ENCODE measurements at places on chromosomes 1 and 21.

DNA sequence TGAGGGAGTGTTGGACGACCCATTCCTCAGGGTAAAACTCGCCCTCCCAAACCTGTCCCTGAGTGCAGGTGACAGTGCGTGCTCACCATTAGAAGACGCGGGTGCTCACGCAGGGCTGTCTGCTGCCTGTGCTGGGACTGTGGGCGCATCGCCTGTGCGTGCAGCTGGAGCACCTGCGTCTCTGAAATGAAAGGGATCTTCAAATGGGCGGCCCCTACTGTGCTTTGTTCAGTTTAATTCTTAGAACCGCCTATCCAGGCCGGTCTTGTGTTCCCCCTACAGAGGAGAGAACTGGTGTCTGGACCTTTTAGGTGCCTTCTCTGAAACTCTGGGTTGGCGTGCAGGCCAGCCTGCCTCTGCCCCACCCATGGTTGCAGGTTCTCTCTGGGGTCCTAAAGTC, 125.8 kb downstream of the PCBP3 start:
- no peak for DNase-seq

DNA sequence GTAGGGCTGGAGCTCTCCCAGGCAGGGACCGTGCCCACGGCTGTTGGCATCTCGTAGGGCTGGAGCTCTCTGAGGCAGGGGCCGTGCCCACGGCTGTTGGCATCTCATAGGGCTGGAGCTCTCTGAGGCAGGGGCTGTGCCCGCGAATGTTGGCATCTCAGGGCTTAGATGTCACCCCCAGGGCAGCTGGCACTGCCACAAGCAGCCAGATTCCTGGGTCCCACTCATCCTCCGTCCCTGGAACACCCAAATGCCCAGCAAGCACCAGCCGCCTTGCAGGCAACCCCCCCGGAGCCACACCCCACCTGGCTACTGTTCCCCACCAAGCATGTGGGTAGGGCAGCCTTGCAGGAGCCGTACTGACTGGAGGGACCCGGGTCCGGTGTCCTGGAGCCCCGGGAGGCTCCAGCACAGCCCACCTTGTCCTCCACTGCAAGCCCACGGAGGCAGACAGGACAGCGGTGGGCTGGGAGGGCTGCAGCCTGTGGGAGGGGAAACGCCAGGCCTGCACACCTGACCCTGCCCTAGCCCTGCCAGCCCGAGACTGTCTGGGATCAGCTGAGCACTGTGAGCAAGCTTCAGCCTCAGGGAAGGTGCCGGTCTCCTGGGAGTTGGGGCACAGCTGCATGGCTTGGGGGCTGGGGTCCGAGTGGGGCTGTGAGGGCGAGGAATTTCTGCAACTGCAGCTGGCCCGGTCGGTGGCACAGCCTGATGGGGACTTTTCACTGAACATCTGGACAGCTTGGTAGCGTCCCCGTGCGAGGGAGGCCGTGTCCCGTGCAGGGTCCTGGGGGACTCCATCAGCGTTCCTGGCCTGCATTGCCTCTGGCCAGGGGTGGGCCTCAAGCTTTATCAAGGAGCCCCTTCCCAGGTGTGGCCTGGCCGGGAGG, 53.6 kb downstream of the COL18A1 start:
- DNase-seq = no peak

DNA sequence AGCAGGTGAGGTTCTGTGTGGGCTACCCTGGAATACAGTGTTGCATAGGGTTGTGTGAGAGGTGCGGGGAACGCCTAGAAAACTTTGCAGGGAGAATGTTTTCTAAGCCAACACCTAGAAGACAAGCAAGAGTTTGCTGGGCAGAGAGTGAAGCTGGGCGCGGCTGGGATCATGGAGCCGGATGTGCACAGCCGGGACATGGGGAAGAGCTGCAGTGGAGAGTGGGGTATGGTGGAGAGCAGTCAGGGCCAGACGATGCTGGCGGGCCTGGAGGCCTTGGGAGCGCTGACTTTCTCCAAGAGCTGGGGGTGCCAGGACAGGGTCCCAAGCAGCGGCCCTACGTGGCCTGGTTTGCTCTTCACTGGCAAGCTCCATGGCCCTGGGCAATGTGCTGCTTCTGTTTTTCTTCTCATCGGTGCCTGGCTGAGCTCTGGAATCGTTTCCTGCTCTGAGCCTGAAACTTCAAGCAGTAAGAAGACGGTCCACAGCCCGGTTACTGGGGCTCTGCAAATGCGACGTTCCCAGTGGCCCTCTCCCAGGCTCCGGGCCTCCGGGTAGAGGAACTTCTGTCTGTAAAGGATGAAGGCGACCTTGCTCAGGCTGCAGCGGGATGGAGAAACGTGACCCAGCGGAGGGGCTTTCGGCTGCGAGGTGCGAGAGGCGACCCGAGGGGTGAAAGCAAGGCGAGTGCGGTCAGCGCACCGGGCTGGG, 51.9 kb upstream of the CD34 start:
- DNase-seq = no peak

GRCh38 chr1:51488372-51489050, 30.6 kb downstream of the EPS15 start:
- DNase-seq = no peak

DNA sequence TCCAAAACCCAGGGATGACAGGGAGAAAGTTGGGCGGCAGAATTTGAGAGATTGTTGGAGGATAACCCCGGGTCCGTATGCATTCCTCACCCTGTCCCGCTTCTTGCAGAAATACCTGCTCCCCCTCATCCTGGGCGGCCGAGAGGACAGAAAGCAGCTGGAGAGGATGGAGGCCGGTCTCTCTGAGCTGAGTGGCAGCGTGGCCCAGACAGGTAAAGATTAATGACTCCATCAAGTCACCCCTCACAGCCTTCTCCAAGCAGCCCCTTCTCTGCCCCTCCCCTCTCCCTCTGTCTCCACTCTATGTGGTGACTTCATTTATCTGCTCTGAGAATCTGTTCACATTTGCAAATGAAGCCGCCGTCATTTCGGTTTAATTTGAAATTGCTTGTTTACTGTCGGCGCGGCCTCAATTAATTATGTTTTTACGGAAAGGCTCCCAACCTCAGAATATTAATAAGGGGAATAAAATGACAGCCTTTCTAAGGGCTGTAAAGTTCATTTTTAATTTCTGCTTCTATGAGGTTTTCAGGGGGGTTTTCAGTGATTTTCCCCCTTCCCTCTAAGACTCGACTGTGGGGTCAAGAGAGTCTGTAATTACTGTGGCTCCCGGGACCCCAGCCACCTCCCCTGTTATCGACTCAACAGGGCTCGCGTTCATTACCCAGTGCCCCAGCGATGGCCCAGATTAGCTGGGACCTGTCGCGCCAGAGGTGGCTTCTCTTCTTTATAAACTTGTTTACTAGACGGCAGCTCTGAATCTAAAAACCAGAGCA, 148.3 kb downstream of the PEX14 start:
- no peak for DNase-seq

DNA sequence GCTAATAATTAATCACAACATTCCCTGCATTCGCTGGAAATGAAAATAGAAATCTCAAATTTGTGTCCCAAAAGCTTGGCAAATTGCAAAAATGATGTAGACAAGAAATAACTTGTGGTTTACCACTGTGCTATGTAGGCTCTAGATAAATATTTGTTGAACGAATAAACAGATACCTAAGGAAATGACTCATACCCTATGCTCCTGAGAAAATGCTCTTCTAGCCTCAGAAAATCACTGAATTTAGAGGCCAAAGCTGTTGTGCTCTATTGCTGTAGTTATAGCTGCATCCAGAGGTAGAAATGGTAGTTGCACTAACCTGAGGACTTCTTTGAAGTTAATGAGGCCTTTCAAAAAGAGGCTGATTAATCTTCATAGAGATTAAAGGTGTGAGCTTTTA, 142.0 kb upstream of the ZNHIT6 start:
- no peak for DNase-seq

- no peak for DNase-seq
Observed at GRCh38 chr1:79376106-79376505, 369.6 kb upstream of the ADGRL4 start.

DNA sequence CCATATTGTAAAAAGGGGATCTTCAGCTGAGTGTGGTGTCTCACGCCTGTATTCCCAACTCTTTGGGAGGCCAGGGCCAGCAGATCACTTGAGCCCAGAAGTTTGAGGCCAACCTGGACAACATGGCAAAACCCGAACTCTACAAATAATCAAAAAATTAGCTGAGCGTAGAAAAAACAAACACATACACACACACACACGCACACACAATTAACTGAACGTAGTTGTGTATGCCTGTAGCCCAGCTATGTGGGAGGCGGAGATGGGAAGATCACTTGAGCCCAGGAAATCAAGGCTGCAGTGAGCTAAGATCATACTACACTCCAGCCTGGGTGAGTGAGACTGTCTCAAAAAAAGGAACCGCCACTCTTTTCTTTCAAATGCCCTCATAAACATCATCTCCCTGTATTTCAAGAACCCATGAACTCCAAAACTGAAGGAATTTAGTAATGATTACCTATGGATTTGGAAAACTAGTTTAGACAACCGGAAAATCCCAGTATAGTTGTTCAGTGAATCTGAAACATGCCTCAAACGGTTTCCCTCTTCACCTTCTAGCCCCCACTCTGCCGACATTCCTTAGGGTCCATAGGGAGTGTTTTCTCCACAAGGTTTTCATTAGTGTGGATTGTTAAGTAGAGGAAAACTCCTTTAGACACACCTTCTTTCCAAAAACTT, 4.5 kb downstream of the TXNIP start:
- DNase-seq = no peak

- no peak for DNase-seq
Observed at GRCh38 chr1:100536031-100536430, 1.9 kb upstream of the GPR88 start.

DNA sequence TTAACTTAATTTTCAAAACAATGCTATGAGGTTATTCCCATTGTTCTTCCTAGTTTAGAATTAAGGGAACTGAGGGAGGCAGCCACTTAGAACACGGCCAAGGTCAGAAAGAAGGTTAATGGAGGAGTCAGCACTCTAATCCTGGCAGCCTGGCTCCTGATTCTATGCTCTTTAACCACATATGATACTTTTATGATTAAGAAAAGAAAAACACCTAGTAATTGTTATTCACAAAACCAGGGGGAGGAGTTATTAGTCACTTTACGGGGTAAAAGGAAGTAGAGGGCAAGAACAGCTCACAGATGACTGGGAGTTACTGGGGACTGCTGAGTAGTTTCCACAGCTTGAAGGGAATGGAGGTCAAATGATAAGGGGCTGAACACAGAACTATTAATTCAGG, 38.6 kb downstream of the GADD45A start:
- no peak for DNase-seq

DNA sequence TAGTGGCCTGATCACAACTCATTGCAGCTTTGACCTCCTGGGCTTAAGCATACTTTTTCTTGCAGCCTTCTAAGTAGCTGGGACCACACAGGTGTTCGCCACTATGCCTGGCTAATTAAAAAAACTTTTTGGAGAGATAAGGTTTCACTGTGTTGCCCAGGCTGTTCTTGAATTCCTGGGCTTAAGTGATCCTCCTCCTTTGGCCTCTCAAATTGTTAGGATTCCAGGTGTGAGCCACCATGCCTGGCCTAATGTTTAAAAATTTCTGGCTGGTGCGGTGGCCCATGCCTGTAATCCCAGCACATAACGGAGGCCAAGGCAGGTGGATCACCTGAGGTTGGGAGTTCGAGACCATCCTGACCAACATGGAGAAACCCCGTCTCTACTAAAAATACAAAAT, 24.4 kb downstream of the YTHDF2 start:
- no peak for DNase-seq

DNA sequence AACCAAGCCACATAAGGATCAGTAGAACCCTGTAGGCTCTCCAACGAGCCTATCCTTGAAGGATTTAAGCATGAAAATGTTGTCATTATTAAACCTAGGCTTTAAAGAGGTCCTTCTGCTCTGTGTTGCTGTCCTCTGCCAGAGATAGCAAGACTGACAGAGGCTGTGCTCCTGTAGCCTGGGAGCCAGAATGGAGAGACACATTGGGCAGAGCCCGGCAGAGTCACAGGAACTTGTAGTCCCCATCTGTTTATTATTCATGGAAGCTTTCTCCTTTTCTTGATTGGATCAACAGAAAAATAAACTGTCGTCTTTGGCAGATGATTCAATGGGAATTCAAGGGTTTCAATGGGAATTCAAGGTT, 19.2 kb upstream of the SLAMF1 start:
- no peak for DNase-seq

GRCh38 chr1:63411066-63411465, 43.6 kb downstream of the ALG6 start:
- no peak for DNase-seq

DNA sequence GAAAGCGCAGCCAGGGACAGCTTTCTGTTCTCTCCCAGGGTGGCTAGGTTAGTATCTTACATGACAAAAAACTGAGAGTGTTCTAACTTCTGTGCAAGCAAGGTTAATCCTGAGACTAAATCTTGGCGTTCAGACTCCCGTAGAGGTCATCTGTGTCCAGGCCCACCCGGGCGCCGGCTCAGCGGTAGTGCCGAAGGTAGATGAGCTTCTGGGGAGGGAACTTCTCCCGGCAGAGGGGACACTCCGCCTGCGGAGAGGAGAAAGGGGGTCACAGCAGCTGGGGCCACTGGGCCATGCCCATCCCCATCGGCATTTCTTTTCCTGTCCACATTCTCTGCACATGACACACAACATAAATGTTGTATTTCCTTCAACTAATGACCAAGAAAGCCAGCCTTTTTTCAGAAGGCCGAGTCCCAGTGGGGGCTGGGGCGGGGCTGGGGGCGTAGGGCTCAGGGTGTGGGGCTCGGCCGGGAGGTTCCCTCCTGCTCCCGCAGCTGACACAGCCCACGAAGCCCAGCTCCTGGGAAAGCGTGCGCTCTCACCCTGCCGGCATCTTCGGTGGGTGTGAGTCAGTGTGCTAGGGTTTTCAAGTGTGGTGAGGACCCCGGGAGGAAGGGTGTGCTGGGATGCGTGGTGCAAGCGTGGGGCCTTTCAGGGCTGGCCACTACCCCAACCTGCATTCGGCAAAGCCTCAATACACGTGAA, 6.6 kb downstream of the PEX10 start:
- DNase-seq = no peak

DNA sequence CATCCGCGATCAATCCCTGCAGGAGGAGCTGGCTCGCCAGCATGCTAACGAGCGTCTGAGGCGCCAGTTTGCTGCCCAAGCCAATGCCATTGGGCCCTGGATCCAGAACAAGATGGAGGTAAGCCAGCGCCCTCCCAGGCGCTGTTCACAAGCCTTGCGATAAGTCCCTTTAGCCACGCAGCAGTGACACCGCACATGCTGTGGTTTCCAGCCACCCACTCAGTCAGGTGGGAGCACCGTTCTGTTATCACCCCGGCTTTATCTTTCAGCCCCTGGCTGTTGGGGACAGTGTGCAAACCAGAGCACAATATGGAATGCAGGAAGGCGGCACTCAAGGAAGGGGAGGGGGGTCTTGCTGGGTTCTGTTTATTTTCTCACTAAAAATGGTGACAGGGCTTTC, 41.1 kb upstream of the MTR start:
- DNase-seq = no peak
